Pancreas (tissue), 10 donors: ENCODE measurements at places on chromosomes 2 and 18. TPM values are rescaled to one million over a fixed set of nuclear protein-coding genes. Genes with fewer than 3 reads are reported as not detected.

The REG3A gene
- 59,927 TPM for total RNA-seq

The FZD7 gene
- 0.60 TPM for total RNA-seq

The DNMT3A gene
- 16.8 TPM for total RNA-seq

The CRYBA2 gene
- 5.9 TPM for total RNA-seq

The BMP10 gene
- not detected for total RNA-seq

The HJURP gene
- 1.2 TPM for total RNA-seq

The AMER3 gene
- total RNA-seq = 0.28 TPM
